ENCODE measurements at places on chromosomes 4 and X.

- DNase-seq = no peak
Observed at GRCh38 chr4:137000432-137000831, 531.9 kb downstream of the PCDH18 start.

GRCh38 chr4:168432419-168433146, 47.7 kb downstream of the DDX60L start:
- no peak for DNase-seq

DNA sequence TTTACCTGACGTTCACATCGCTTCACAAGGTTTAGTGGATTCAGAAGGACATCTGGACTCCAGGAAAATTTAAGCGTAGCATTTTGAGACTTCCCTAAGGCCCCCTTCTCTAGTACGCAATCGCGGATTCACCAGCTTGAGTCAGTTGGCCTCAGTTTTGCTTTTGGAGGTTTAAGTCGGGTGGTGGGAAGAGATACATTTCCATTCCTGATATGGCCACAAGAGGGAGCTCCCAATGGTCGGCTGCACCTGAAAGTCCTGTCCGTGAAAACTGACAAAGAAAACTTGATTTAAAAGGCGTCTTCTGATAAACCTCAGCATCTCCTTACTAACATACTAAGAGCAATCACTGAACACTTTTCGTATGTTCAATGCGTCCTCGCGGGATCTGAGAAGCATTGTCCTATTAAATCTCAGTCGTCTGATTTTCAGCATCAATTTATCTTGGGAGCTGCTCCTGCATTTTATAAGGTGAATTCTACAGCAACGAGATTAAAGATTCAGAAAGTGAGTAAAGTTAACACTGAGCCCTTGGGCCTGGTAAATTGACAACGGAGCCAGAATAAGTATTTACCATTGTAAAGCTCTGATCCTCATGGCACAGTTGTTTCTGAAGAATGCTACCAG, 50.6 kb downstream of the LGI2 start:
- DNase-seq = peak; percentile 46

- no peak for DNase-seq
Observed at GRCh38 chr4:8181119-8181518, 18.0 kb upstream of the SH3TC1 start.

GRCh38 chrX:138026211-138026610, 460.3 kb downstream of the ZIC3 start:
- no peak for DNase-seq

DNA sequence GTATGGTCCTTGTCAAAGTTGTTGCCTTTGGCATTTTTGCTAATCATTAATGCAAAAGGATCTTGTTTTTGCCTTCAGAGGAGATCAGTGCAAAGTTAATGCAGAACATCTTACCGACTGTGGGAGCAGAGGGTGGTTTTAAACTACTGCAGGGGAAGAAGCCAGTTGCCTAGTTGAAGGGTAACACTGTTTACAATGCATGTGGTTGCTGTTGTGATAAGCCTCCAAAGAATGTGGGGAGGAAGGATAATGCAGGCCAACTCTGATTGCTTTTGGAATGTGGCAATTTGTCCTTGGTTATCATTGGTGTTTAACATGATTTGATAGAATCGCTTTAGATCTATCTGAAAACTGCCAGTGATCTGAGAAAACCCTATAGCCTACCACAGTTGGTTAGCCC, 204.3 kb upstream of the TLL1 start:
- DNase-seq = no peak

DNA sequence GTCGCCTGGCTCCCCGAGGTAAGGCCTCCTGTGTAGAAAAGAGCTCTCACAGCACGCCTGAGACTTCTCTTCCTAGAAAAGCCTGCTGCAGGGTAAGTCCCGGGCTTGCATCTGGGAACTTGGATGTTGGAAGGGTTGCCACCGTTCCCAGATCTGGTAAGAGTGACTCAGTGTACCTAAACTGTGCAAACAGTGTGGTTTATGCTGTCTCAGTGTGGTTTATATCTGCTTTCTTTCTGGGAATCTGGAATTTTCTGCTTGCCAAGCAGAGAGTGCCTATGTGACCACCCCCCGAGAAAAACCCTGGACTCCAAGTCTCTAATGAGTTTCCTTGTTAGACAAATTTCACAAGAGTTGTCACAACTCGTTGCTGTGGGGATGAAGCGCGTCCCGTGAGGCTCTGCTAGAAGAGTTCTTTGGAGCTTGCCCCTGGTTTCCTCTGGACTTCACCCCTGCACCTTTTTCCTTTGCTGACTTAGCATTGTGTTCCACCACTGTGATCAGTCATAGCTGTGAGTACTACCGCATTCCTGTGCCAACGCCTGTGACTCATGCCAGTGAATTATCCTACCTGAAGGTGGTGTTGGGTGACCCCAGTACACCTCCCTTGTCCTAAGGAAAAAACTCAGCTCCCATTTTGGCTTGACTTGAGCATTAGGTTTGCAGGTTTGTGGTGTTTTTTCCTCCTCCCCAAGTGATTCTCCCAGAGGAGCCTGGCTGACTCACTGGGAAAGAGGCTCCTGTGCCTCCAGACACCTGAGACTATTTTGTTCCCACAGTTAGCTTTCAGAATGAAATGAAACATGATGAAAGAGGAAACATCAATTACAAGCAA, 14.5 kb downstream of the SLC2A9 start:
- no peak for DNase-seq

DNA sequence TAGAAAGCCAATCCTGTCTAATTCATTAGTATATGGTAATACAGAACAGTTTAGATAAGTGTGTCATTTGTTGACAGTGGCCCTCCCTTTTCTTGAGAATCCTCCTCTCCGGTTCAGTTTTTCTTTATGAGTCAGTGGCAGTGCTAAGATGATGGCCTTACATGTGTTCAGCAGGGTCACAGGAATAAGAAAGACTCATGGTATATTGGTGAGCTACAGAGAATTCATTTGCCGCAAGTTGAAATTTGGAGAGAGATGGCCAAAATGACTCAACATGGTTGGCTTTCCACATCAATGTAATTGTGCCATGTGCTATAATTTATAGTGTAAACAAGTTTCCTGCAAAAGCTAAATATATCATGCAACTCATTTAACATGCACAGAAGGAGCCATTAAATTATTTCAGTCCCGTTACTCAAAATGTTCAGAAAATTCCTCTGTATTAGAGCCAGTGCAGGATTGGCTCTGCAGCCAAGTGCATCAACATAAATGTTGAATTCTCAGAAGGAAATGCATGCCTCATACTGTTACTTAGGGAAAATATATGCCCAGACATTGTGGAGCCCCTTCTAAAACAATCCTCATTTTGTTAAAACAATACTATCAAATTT, 374.3 kb downstream of the AFF2 start:
- DNase-seq = no peak

DNA sequence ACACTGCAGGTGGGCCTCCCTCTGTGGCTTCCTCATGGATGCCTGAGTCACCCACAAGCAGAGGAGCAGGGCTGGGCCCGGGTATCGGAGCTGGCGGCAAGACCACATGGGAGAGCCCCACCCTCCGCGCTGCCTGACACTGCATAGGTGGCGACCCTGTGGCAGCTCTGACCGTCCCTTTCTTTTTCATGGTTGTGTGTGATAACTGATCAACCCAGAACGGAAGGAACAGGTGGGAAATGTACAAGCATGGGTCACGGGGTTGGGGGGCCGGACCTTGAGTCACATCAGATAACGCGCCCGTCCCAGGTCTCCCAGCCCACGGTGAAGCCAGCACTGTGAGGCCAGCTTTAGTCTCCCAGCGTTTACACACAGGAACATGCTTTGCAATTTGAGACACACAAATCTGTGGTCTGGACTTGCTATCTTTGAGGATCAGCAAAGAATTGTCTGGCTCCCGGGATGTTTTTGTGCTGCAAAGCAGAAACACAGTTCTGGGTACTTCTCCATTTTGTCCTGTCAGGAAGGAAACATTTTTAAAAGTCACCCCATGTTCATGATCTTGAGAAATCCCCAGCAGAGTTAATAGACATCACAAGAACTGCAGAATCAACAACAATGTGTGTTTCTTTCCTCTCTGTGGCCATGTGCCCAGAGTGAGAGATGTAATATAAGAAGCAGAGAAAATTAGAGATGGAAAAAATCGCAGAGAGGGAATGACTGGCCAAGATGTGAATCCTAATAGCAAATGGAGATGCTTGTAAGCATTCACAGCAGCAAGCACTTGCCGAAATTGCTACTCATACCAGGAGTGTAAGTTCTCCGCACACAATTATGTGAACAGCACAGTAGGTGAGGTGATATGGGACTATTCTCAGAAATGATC, 70.1 kb upstream of the CBR4 start:
- DNase-seq = no peak

DNA sequence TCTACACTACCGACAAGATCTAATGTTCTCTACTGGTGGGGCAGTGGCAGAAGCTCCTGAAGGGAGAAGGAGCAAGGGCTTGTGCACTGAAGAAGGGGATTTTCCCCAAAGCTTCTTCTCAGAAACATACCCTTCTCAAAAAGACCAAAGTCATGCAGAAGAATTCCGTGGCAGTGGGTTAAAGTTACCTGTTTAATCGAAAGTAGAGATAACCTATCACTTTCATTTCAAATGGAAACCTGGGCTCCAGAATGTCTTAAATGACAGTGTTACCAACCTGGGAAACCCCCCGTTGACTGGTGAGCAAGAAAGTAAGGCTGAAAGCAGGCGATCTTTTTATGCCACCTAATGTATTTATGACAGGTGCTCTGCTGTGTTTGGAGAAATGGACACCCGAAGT, 92.5 kb upstream of the TEX13D start:
- DNase-seq = peak; percentile 31

- no peak for DNase-seq
Observed at GRCh38 chr4:141028024-141028529, 105.2 kb downstream of the RNF150 start.

DNA sequence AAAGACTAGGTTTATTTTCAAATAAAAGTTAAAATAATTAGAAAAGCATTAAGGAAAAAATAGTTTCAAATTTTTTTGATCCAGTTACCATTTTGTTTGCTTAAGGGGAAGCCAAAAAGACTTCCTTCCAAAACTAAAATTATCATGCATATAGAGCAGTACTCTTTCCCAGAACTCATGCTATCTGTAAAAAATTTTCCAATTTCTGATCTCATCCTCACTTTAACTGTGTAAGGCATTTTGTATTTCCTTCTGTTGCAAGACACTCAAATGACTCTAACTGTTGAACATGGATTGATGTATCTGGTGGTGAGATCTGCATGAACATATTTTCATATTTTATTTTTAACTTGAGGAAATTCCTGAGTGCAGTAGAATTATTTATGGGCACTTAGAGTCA, 150.1 kb downstream of the ADAM29 start:
- DNase-seq = no peak

DNA sequence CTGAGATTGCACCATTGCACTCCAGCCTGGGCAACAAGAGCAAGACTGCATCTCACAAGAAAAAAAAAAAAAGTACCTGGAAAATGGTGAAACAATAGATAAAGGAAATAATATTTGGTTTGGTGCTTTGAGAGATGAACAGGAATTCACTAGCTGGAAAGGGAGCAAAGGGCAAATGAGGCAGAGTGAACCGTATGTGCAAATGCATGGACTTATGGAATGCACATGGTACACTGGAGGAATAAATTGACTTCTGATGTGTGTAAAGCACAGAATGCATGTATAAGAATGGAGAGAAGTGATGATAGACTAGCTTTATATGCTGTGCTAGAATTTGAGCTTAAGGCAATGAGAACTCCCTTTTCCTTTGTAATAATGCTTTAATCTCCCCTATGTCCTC, 413.3 kb downstream of the SPRY1 start:
- no peak for DNase-seq

- DNase-seq = no peak
Observed at GRCh38 chr4:153246446-153247115, 42.3 kb downstream of the TRIM2 start.

DNA sequence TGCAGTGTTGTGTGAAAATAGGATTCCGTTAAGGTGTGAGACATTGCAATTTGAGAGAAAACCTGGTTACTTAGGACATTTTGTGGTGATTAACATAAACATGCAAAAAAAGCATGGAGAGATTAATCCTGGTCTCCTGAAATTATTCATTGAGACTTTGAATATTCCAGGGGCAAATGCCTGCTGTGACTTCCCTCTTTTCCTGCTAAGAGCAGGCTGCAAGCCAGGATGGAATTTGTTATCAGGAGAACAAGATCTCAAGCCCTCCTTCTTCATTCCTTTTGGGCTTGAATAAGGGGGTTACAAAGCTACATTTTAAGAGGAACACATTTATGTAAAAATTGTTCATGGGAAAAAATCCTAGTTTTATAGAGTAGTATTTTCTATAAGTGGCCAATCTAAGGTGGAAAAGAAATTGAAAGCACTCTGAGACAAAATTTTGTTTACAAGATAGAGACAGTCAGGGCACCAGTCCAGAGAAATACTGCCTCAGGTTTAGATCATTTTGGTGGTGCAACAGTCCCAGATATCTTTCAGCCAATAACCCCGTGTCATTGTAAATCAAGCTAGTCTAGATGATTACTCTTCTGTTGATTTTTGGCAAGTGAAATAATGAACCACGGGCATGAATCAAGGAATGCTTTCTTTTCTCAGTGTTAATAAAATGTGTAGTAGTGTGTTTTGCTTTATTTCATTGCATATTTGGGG, 1528.3 kb upstream of the AGA start:
- no peak for DNase-seq

DNA sequence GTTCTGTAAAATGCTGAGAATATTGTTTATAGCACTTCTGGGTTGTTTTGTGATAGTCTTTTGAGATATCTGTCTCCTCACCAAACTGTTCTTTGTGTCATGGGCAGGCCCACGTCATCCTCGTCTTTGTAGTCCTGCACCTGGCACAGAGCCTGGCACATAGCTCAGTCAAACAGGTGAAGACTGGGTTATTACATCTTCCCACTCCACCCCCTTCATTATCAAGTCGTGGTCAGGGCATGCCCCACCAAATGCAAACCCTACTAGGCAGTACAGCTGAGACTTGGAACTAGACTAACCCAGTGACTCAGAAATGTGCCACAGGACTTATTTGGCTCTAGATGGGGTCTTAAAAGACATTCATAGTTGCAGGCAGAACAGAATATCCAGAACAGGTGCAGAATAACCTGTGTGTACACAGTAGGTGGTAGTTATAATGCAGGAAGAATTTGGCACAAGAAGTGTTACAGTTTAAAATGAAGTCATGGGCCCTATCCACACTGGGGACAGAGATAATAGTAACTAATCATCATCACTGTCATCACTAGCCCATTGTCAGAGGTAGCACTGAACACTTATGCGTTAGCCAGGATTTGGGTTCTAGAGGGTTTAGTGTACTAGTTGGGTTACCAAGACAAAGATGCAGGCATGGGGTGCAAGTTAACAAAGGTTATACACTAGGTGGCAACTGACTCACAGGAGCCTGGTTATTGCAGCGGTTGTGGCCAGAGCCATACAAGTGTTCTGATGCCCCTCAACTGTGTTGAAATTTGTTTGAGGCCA, 74.9 kb downstream of the TBL1X start:
- DNase-seq = no peak

- no peak for DNase-seq
Observed at GRCh38 chr4:139887962-139888735, 222.5 kb downstream of the MGST2 start.

Data from activated CD4-positive, alpha-beta memory T cell treated with anti-CD3 and anti-CD28 coated beads, Interleukin-2, amount 10 ng/mL, durations not matched to agents 7 days and 5 days (primary cell).